ENCODE measurements at places on chromosomes 2 and 18.

DNA sequence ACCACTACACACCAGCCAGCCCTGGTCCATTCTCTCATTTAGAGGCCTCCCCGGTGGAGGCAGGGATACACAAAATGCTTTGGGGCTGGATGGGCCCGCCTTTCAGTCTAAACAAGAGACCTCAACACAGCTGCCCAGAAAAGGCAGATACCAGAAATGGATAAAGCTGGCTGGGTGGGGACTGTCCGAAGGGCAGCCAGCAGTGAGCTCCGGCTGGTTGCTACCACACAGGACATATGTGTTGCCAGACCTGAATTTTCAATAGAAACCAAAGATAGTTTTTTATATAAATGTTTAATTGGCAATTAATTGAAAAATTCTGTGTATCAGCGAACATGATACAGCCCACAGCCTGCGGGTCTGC is 1.4 kb downstream of the GPBAR1 start:
- DNase-seq, result no peak

DNA sequence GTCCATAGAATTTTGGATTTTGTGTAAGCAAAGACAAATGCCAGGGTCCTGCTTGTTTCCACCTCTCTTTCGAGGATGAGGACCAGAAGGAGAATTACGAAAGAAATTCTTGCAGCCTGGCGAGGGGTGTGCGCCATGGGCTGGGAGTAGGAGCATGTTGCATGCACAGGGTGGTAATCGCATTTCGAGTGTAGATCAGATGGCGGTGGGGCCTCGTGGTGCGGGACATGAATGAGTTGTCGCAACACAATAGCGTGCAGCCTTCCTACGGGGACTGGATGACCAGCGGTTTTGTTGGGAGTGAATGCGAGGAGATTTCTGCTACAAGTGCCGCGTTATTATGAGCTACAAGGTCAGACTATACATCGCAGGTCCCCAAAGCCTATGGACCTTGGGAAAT is 4.2 kb upstream of the EN1 start:
- DNase-seq, result no peak

DNA sequence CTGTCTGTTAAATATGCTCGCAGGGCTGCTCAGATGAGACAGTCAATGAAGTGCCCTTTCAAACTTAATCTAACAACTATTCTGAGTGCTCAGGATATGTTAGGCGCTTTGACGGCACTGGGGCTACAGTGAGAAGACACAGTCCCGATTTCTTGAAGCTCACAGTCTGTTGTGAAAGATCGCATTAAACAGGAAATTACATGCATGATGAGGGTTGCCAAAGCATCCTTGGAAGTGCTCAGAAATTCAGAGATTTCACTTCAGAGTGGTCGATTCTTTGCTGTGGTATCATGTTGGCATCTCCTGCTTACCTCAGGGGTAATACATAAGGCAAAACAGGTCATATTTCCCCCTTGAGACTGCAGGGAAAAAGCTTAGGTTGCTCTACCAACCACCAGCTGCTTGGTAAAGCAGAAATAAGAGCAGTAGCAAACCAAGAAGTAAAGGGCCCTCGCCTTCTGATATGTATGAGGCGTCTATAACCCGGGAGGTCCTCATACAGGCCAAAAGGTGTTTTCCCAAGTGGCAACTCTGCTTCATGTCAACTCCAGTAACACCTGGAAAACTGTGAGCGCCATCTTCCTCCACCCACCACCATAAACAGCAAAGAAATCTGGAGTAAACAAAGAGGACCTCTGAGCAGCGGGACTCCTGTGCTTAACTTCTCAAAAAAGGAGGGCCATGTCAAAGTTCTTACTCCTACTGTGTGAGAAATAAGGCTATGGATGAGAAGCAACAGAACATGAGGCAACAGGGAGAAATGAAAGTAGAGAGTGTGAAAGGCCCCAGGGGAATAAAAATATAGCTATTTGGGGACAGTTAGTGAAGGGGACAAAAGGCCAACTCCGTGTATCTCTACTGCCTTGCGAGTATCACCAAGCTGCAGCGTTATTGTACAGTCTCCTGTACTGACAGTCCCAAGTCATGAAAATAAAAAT is 79.3 kb downstream of the CLHC1 start:
- DNase-seq, result no peak

GRCh38 chr2:174510583-174511189 is 23.9 kb upstream of the GPR155 start:
- DNase-seq, result peak; percentile 19

DNA sequence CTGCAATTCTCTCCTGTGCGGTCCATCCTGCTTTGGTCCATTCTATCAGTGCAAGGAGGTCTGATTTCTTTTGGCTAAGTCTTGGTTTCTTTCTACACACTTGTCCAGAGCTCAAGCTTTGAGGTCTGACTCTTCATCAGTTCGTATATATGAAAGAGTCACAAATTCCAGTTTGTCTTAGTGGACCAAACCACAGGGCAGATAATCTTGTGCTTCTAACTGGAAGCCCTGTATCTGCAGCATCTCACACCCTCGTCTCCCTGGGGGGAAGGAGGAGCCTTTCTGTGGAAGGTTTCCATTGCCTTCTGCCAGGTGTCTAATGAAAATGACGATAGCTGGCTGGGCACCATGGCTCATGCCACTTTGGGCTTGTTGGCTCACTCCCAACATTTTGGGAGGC is 148.5 kb downstream of the SPP2 start:
- DNase-seq, result no peak

All from hematopoietic multipotent progenitor cell treated with erythropoietin and hydrocortisone succinate and interleukin-3 and kit ligand, for 8 days (in vitro differentiated cells).